SJSA1 (cell line): ENCODE measurements at places on chromosomes 6 and 20. TPM values are rescaled to one million over a fixed set of nuclear protein-coding genes. Genes with fewer than 3 reads are reported as not detected.

The HTR1E gene
- total RNA-seq: not detected in 2 replicates

- no peak overlapping the region; the same call in 1 of the 2 replicates for H3K4me3 ChIP-seq
- H3K4me1 ChIP-seq: peaks cover 15% of the 10 kb centered on the region
- H3K27ac ChIP-seq: no peak overlapping the region; the same call in 1 of the 2 replicates
- no peak for DNase-seq
- H3K36me3 ChIP-seq: peaks cover 9% of the 10 kb centered on the region; the same call in 1 of the 2 replicates
Measured at GRCh38 chr6:161274898-161275297, 1.0 kb upstream of the AGPAT4 start.

- H3K4me1 ChIP-seq: peaks cover 9% of the 10 kb centered on the region
- no peak for DNase-seq
- no peaks in the 10 kb centered on the region for H3K36me3 ChIP-seq
- H3K27ac ChIP-seq: no peak overlapping the region
- no peaks in the 10 kb centered on the region for H3K27me3 ChIP-seq
- no peak overlapping the region for H3K4me3 ChIP-seq
Measured at GRCh38 chr6:12241493-12242175, 48.5 kb upstream of the EDN1 start.

GRCh38 chr20:6489361-6490171, 277.9 kb upstream of the BMP2 start:
- no peak overlapping the region for H3K4me3 ChIP-seq
- H3K27ac ChIP-seq: no peak overlapping the region
- H3K4me1 ChIP-seq: peaks cover 12% of the 10 kb centered on the region; the same call in 1 of the 2 replicates
- H3K27me3 ChIP-seq: 0 out of 2 replicates have a peak, but pooled peaks cover 3% of the 10 kb centered on the region
- no peaks in the 10 kb centered on the region for H3K36me3 ChIP-seq
- DNase-seq: no peak

The PBOV1 gene
- total RNA-seq: not detected in 2 replicates

DNA sequence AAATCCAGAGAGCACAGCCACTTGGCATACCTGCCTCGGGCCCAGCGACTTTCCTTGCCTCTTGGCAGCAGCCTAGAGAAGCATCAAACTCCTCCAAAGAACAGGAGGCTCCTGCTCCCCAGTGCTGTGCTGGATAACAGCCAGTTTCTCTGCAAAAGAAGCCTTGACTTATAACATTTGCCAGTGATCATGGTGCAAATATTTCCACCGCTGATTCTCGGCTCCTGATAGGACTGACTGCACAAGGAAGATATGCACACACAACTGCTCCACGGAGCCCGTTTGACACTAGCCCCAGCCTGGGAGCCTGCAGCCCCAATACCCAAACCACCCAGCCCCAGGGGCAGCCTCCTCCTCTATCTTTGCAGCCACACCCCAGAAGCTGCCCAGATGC, 17.5 kb downstream of the ACSS1 start:
- H3K4me3 ChIP-seq: no peak overlapping the region
- H3K27me3 ChIP-seq: no peaks in the 10 kb centered on the region
- no peak overlapping the region for H3K27ac ChIP-seq
- H3K36me3 ChIP-seq: no peaks in the 10 kb centered on the region

The CDH26 gene
- not detected in 2 replicates for total RNA-seq

GRCh38 chr6:56984361-56984760, 29.5 kb downstream of the BEND6 start:
- H3K27me3 ChIP-seq: no peaks in the 10 kb centered on the region
- no peaks in the 10 kb centered on the region for H3K4me1 ChIP-seq
- no peak for DNase-seq
- H3K27ac ChIP-seq: no peak overlapping the region
- H3K36me3 ChIP-seq: no peaks in the 10 kb centered on the region
- H3K4me3 ChIP-seq: no peak overlapping the region

DNA sequence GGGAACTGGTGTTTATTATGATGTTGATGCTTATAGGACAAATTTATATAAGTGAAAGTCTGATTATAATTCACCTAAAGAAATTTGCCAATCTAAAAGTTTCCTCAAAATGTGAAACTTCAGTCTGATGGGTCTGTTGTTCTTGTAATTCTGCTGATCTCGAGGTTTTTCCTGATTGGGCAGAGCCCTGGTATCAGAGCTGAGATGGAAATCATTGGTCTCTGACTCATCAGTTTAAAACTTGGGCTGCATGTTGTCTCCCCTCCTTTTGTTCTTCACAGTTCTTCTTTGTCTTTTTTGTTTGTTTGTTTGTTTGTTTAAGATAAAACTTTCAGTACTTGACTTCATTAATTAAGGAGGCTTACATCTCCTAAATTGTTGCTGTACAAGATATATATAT, 5.9 kb downstream of the SMAP1 start:
- DNase-seq: no peak
- peaks cover 20% of the 10 kb centered on the region for H3K4me1 ChIP-seq
- H3K27ac ChIP-seq: no peak overlapping the region
- no peaks in the 10 kb centered on the region for H3K27me3 ChIP-seq
- H3K36me3 ChIP-seq: no peaks in the 10 kb centered on the region

The ZNF292 gene
- 14.1 and 17.0 TPM in 2 replicates for total RNA-seq

- no peak for DNase-seq
- H3K27me3 ChIP-seq: no peaks in the 10 kb centered on the region
- no peak overlapping the region for H3K4me3 ChIP-seq
- no peaks in the 10 kb centered on the region for H3K4me1 ChIP-seq
Measured at GRCh38 chr20:38779247-38780097, 26.0 kb upstream of the PPP1R16B start.

DNA sequence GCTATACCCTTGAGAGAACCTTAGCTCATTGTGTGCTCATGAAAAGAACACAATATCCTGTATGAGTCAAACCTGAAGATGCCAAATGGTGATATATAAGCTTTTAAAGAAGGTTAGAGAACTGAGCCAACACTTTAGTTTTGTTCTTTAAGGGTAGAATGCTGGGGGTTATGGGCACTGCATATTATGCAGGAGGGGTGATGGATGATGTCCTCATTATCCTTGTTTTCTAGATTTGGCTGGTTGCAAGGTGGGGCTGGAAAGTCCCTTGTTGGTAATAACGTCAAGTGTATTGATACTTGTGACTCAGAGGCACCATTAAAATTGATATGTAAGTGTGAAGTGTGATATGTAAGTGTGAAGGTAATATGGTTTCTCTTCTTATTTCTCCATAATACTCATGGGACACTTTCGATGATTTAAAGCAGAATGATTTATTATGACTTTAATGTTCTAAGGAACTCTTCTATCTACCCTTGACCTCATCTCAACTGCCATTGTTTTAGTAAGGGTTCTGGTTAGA, 113.7 kb upstream of the DTNBP1 start:
- H3K27me3 ChIP-seq: no peaks in the 10 kb centered on the region
- no peak overlapping the region for H3K27ac ChIP-seq
- no peak for DNase-seq
- no peaks in the 10 kb centered on the region for H3K36me3 ChIP-seq

- H3K27ac ChIP-seq: no peak overlapping the region
- no peak for DNase-seq
- H3K4me1 ChIP-seq: no peaks in the 10 kb centered on the region
- no peaks in the 10 kb centered on the region for H3K27me3 ChIP-seq
- H3K4me3 ChIP-seq: no peak overlapping the region
Measured at GRCh38 chr6:168353041-168353440, 33.5 kb upstream of the DACT2 start.

DNA sequence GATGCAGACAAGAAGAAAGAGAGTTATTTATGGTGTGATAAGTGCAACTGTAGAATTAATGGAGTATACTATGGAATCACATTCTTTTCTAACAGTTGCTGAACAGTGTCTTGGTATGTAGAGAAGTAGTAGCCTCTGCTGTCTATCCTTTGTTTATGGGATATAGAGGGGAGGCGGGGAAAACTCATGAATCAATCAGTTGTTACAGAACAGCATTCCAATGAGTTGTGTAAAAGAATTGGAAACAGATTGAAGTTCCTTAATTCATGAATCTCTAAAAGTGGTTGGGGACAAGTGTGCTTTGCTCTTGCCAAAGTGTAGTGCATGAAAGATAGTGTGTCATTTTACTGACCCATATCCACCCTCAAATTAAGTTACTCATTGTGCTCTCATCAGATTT, 77.7 kb downstream of the FLRT3 start:
- no peak for DNase-seq
- H3K36me3 ChIP-seq: no peaks in the 10 kb centered on the region
- H3K4me1 ChIP-seq: no peaks in the 10 kb centered on the region
- H3K27me3 ChIP-seq: no peaks in the 10 kb centered on the region
- H3K27ac ChIP-seq: no peak overlapping the region

The SDCBP2 gene
- 1.2 and 1.4 TPM in 2 replicates for total RNA-seq

The RAB22A gene
- 19.1 and 23.7 TPM in 2 replicates for total RNA-seq

DNA sequence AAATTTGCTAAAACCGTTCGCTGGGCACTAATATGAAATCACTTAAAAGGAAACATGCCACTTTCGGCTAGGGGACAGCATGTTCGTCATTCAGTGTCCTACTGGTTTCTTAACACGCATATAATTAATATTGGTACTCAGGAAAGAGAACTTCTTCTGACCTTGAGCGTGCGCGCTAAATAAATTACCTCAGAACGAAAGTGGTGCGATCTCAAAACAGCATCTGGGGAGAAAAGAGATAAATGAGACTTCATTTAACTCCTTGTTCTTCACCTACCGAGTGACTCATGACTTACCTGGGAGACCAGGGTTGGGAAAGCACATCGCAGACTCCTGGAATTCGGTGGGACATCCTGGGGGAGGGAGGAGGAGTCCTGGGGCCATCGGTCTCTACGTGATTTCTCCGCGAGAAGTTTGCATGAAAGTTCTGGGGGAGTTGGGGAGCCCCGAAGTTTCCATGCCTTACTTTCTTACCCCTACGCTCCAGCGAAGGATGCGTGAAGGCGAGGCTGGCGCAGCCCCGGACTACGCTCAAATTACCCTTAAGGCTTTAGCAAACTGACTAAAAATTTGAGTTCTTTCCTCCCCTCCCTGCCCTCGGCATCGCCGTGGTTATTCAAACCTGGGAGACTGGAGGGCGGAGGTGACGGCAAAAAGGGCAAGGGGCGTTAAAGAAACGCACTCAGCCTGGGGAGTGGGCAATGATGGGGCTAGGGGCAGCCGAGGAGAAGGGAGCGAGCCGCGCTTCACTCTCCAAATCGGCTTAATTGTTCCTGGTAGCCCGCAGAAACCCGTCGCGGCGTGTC, 1.1 kb upstream of the BEND6 start:
- no peaks in the 10 kb centered on the region for H3K27me3 ChIP-seq
- peak overlapping the region; percentile 87 for H3K4me3 ChIP-seq
- peak overlapping the region; percentile 74 for H3K27ac ChIP-seq

The HEY2 gene
- 0.66 TPM in 1 of 2 replicates, not detected in the other for total RNA-seq

- peaks cover 30% of the 10 kb centered on the region for H3K36me3 ChIP-seq
- no peak overlapping the region for H3K4me3 ChIP-seq
- H3K4me1 ChIP-seq: peaks cover 22% of the 10 kb centered on the region
- no peak overlapping the region for H3K27ac ChIP-seq
Measured at GRCh38 chr6:43494766-43495165, 15.4 kb downstream of the LRRC73 start.

DNA sequence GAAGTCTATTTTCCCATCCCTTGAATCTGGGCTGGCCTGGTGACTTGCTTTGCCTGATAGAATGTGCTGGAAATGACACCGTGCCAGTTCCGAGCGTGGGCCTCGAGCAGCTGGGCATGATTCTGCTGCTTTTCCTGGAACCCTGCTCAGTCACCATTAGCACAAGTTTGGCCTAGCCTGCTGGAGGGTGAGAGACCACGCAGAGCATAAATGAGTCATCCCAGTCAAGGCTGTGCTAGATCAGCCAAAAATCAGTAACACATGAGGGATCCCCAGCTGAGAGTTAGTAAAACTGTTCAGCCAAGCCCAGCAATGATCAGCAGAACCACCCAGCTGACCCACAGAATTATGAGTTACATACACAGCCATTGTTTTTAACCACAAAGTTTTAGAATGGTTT, 74.8 kb upstream of the TOP1 start:
- H3K4me3 ChIP-seq: no peak overlapping the region
- no peaks in the 10 kb centered on the region for H3K4me1 ChIP-seq
- H3K27ac ChIP-seq: no peak overlapping the region
- no peak for DNase-seq
- H3K36me3 ChIP-seq: no peaks in the 10 kb centered on the region

- peaks cover 21% of the 10 kb centered on the region for H3K4me1 ChIP-seq
- peak overlapping the region; percentile 9; the same call in 1 of the 2 replicates for H3K27ac ChIP-seq
- peak; percentile 89 for DNase-seq
- H3K36me3 ChIP-seq: no peaks in the 10 kb centered on the region
- H3K4me3 ChIP-seq: no peak overlapping the region
- no peaks in the 10 kb centered on the region for H3K27me3 ChIP-seq
Measured at GRCh38 chr6:130796313-130796905, 30.8 kb upstream of the SMLR1 start.

The CAP2 gene
- total RNA-seq: 23.7 and 34.0 TPM in 2 replicates

- no peaks in the 10 kb centered on the region for H3K36me3 ChIP-seq
- no peak overlapping the region for H3K27ac ChIP-seq
- no peak overlapping the region for H3K4me3 ChIP-seq
- no peaks in the 10 kb centered on the region for H3K4me1 ChIP-seq
- H3K27me3 ChIP-seq: no peaks in the 10 kb centered on the region
- DNase-seq: no peak
Measured at GRCh38 chr20:11734431-11734830, 183.3 kb upstream of the BTBD3 start.

DNA sequence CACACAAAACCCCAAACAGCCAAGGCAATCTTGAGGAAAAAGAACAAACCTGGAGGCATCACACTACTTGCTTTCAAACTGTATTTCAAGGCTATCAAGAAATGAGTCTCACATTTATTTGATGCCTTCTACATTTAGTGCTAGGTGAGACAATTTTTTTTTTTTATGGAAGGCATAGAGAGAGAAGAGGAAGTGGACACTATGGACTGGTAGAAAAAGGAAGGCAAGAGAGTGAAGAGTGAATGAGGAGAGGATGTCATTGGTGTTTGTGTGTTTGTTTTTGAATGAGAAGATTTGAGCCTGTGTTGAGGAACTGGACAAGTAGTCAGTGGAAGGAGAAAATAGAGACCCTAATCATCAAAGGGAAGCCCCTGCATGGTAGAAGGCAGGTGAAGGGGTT, 182.0 kb upstream of the JAG1 start:
- H3K4me1 ChIP-seq: peaks cover 8% of the 10 kb centered on the region
- no peak overlapping the region for H3K4me3 ChIP-seq
- H3K27ac ChIP-seq: no peak overlapping the region
- no peak for DNase-seq
- H3K36me3 ChIP-seq: no peaks in the 10 kb centered on the region
- H3K27me3 ChIP-seq: no peaks in the 10 kb centered on the region

The GLP1R gene
- not detected in 2 replicates for total RNA-seq

- DNase-seq: no peak
- H3K4me1 ChIP-seq: peaks cover 12% of the 10 kb centered on the region; the same call in 1 of the 2 replicates
- no peaks in the 10 kb centered on the region for H3K36me3 ChIP-seq
- no peaks in the 10 kb centered on the region for H3K27me3 ChIP-seq
- no peak overlapping the region for H3K27ac ChIP-seq
Measured at GRCh38 chr6:165634101-165634880, 28.8 kb downstream of the PDE10A start.

GRCh38 chr6:52132292-52132691, 44.9 kb upstream of the PKHD1 start:
- no peak overlapping the region for H3K27ac ChIP-seq
- H3K27me3 ChIP-seq: no peaks in the 10 kb centered on the region; the same call in none of the 2 replicates
- no peak for DNase-seq
- no peaks in the 10 kb centered on the region for H3K36me3 ChIP-seq

GRCh38 chr20:34747479-34747878, 43.3 kb downstream of the TP53INP2 start:
- DNase-seq: no peak
- no peaks in the 10 kb centered on the region for H3K27me3 ChIP-seq
- no peak overlapping the region for H3K27ac ChIP-seq
- H3K4me1 ChIP-seq: no peaks in the 10 kb centered on the region
- no peak overlapping the region for H3K4me3 ChIP-seq

The PI16 gene
- not detected in 2 replicates for total RNA-seq

GRCh38 chr6:92706976-92707375, 712.4 kb downstream of the EPHA7 start:
- H3K4me3 ChIP-seq: no peak overlapping the region
- DNase-seq: no peak
- H3K4me1 ChIP-seq: no peaks in the 10 kb centered on the region
- H3K27ac ChIP-seq: no peak overlapping the region

The CLVS2 gene
- total RNA-seq: not detected in 2 replicates
